ENCODE measurements at places on chromosomes 2 and 18. TPM values are rescaled to one million over a fixed set of nuclear protein-coding genes. Genes with fewer than 3 reads are reported as not detected.

Gene ACMSD
- not detected for total RNA-seq

Gene CLEC4F
- total RNA-seq: 0.29 TPM

Gene STARD6
- not detected for total RNA-seq

Gene FAM110C
- 1.3 TPM for total RNA-seq

Gene GALNT3
- total RNA-seq: 1.6 TPM

Gene HOXD12
- not detected for total RNA-seq

Gene C2orf15
- total RNA-seq: 0.33 TPM

Gene FAM228A
- 2.2 TPM for total RNA-seq

Gene MTA3
- total RNA-seq: 29.7 TPM

Gene SKA1
- 0.51 TPM for total RNA-seq

Gene SIX3
- total RNA-seq: not detected

Gene HOXD10
- 1.6 TPM for total RNA-seq

Gene SERPINB12
- total RNA-seq: not detected

Gene LNPK
- total RNA-seq: 30.5 TPM

Gene PRKAG3
- not detected for total RNA-seq

Gene PDE11A
- total RNA-seq: 1.1 TPM

Gene GALNT14
- total RNA-seq: 1.1 TPM

Gene DPP10
- not detected for total RNA-seq

Gene CD28
- total RNA-seq: 3.8 TPM

Gene NEURL3
- total RNA-seq: 0.14 TPM

Gene CYRIA
- 22.3 TPM for total RNA-seq

Gene KRTCAP3
- total RNA-seq: 0.46 TPM

Gene PLA2R1
- total RNA-seq: 11.7 TPM

Gene ANKRD62
- 0.05 TPM for total RNA-seq

Gene NOSTRIN
- 18.7 TPM for total RNA-seq

Gene RESP18
- total RNA-seq: not detected

Gene CROCC2
- not detected for total RNA-seq

Gene TSN
- total RNA-seq: 49.5 TPM

Gene CYTIP
- total RNA-seq: 6.8 TPM

Gene LONRF2
- total RNA-seq: 15.7 TPM

Gene COLEC12
- 23.0 TPM for total RNA-seq

Gene GLI2
- total RNA-seq: 13.0 TPM

Gene TUBA4B
- not detected for total RNA-seq

Gene PDE1A
- 7.7 TPM for total RNA-seq

Gene GBX2
- total RNA-seq: not detected

Gene SLC14A1
- 1.4 TPM for total RNA-seq

Gene GKN1
- total RNA-seq: not detected

Gene DQX1
- total RNA-seq: not detected

Gene SPAG16
- 23.0 TPM for total RNA-seq

Gene SOX11
- total RNA-seq: not detected

Gene UGT1A8
- total RNA-seq: not detected

Gene DOK6
- 7.2 TPM for total RNA-seq
